ENCODE measurements at places on chromosomes 1 and 21.

DNA sequence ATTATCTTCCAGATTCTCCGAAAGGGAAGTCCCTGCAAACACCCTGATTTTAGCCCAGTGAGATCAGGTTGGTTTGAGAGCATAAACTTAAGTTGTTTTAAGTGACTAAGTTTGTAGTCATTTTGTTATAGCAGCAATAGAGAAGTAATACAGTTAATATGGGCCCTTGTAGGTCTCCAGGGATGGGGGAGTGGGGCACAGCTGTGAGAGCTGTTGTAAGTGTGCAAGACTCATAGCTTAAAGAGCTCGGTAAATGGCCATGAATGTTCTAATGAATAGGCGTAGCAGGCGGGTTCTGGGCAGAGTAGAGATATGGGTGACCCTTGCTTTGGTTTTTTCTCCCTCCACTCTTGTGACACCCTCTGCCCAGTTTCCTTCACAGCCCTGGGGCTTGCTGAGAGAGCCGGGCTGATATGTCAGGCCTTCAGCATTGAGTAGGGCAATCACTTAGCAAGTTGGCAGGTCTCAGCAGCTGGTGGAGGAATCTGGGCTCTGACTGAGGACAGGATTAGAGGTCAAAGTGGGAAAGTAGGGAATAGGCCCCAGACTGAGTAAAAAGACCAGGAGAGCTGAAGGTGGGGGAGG lies 16.0 kb upstream of the ID3 start:
- DNase-seq: no peak

- no peak for DNase-seq
Measured at GRCh38 chr1:86273066-86273465, 116.5 kb upstream of the COL24A1 start.

GRCh38 chr1:245306628-245307410 lies 152.0 kb downstream of the KIF26B start:
- no peak for DNase-seq

DNA sequence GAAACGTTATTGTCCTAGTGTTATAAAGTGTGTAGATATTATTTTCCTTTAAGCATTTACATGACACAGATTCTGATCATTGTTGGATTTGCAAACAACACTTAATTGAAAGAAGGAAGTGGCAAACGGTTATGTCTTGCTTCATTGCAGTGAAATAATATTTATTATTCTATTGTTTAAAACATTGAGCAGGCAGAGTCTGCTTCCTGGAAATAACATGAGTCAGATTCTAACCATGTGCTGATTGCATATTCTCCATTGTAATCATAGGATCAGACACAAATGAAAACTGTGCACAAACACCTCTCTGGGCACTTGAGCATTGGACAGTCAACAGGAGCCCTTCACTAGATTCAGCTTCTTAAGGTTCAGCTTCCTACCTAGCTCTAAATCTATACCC lies 46.8 kb upstream of the USP25 start:
- no peak for DNase-seq

DNA sequence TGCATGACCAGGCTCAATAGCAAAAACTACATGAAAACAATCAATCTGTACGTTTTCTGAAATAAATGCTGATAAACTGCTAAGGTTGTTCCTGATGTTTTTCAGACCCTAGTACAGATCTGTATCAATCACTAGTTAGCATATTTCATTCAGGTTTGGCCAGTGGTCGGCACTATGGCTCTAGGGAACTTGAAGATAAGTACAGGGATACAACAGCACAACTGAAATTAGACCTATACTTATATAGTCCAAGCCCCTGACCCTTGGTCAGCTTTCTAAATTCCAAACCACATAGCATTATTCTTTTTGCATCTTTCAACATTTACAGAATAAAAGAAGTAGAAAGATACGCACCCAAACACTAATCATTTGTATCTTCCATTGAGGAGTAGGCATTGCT lies 142.7 kb downstream of the PLPPR4 start:
- DNase-seq: no peak

DNA sequence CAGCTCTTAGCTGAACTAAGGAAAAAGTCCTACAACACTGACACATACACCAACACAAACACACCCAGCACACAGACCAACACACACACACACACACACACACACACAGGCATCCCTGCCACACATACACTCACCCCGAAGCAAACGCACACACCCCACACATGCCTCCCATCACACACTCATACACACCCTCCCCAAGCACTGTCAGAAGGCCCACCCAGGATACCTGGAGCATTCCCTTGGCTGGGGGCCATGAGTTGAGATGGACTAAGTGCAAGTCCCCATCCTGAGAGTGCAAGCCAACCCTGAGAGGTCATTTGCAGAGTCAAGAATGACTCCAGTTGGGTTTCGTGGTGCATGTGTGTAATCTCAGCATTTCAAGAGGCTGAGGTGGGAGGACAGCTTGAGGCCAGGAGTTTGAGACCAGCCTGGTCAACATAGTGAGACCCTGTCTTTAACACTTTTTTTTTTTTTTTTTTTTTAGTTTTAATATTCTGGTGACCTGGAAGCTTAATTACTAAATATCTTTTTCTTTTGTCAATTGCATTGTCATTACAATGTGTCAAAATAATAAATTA lies 117.3 kb downstream of the RHOU start:
- DNase-seq: no peak

GRCh38 chr21:44065428-44065827 lies 41.8 kb upstream of the PWP2 start:
- DNase-seq: peak; percentile 80

GRCh38 chr1:85806236-85806965 lies 98.2 kb upstream of the ZNHIT6 start:
- no peak for DNase-seq
